NCI-H524 (cell line): ENCODE measurements at places on chromosomes 5 and 9.

GRCh38 chr9:33662871-33663270, 132.5 kb upstream of the PRSS3 start:
- DNase-seq = no peak

DNA sequence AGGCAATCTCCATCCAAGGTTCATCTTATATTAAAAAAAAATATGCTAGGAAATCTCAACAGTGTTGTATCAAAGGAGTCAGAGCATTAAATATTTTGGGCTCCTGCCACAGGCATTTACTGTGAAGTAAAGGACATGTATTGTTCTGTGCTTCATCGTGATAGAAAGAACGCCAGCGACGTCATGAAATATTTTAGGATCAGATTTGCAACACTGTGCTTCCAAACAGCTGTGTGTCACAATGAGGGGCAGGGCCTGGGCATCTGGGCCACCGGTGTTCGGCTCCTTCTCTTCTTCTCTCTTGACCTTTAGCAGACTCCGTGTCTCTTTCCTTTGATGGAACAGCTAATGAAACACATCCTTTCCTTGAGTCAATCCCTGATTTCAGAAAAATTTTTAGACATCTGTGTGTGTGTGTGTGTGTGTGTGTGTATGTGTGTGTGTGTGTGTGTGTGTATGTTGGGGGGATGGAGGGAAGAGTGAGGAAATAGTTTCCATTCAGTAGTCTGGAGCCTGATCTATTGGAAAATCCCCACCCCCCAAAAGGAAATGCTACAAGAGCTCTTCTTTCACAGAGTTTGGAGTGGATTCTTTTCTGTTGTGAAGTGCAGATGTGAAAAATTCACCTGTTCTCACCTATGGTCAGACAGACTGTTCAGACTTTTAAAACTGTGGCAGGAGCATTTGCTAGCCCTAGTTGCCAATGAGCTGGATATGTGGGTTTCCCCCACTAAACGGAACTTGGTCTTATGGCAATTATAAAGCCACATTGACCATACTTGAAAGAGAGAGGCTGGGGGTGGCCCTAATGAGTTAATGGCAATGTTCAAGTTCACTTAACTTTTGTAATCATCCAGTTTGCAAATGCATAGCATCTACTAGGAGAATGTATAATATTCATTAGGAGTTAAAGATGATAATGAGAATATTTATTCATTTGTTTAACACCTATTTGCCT, 18.1 kb upstream of the TNC start:
- no peak for DNase-seq

DNA sequence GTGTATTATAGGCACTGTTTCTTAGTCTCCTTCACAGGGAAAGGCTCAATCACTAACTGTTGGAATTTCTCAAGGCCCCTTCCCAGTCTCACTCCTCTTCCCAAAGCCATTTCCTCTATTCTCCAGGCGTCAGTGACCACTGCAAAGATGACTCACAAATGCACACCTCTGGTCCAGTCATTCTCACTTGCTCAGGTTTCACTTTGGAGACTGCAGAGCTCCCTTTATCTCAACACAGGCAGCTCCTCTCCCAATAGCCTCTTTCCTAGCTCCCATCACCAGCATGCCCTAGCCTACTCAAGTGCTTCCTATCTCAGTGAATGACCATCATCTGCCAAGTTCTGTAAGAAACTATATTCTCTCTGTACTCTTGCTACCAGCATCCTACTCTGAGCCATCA, 323.6 kb downstream of the NTRK2 start:
- no peak for DNase-seq

GRCh38 chr5:60196385-60197113, 303.0 kb upstream of the PDE4D start:
- DNase-seq = no peak

- no peak for DNase-seq
Observed at GRCh38 chr5:42235837-42236236, 187.4 kb upstream of the GHR start.

- peak; percentile 81 for DNase-seq
Observed at GRCh38 chr5:31863991-31864411, 225.1 kb downstream of the PDZD2 start.

DNA sequence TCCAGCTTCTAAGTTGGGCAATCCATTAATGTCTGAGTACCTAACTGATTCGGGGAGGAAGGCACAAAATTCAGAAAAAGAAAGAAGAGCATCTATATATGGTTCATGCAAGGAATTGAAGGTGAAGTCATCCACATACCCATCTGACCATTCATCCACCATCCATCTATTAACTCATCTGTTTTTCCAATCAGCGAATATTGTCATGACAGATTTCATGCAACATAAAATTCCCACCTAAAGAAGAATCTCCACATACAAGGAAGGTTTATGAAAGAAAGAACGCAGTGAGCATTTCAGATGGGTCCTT, 164.7 kb downstream of the GRIA1 start:
- no peak for DNase-seq

DNA sequence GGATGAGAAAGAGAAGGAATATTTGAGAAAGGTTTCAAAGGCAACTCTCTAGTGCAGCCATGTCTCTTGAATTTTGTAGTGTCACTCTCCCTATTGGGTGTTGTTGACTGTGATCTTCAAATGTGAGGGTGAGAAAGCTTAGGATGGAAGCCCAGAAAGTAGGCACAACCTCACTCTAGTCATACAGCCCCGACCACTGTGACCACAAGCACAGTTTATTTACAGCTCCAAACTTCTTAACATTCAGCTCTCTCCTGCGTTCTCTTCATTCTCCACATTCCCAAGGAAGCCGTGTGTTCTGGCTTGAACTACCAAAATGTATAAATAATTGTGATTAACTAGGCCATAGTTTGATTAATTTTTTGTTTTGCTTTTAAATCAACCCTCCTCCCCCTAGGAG, 542.9 kb downstream of the LRRC70 start:
- no peak for DNase-seq

DNA sequence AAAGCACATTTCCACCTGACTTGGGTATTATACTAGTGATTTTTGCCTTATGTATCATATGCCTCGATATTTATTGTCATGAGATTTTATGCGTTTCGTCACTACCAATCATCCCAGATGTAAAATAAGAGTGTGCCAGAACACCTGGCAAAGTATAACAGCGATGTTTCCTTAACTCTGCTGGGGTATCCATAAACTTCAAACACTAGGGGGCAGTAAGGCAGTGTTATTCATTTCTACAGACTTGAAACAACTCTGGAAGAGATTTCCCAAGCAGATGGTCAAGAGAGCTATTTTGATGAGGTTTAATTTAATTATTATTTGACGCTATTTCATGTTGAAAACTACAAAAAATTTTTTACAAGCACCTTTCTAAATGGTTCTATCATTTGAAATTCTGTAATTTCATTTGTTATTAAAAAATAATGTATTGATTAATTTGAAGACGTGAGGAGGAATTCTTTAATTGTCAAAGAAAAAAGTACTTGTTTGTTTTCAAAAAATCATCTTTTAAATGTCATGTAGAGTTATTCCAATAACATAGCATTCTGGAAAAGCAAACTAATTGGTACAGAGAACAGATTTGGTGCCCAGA, 388.5 kb upstream of the CTNND2 start:
- DNase-seq = peak; percentile 64

DNA sequence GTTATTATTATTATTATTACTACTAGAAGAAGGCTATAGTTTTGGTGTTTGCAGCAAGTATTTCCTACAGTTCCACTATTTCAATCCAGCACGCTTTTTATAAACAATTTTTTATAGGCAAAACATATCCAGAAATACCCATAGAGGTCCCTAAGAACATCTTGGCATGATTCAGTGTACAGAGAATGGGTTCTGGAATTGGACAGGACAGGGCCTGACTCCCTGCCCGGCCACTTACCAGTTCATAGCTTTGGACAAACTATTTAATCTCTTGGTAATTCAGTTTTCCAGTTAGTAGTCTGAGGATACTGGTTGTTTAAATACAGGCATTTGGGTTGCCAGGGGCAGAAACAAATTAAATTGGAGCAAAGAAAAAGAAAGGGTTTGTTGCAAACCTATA, 91.2 kb downstream of the PGM5 start:
- no peak for DNase-seq
